ENCODE measurements at places on chromosomes 6 and 20.

DNA sequence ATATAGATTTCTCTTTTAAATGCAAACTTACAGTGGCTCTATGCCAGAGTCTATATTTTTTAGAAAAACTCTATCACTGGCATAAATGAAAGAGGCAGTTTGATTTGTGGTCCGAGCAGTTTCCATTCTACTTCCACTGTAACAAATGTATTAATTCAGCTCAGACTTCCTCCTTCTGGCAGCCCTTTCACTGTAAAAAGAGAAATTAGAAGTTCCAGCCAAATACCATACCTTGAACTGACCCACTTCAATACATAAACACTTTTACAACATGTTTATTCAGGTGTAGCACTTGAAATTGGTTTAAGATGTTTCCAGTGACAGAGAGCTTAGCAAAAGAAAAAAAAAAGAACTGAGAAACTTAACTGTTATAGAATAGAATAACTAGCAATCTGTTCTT is 99.3 kb downstream of the BMP5 start:
- DNase-seq, result no peak

DNA sequence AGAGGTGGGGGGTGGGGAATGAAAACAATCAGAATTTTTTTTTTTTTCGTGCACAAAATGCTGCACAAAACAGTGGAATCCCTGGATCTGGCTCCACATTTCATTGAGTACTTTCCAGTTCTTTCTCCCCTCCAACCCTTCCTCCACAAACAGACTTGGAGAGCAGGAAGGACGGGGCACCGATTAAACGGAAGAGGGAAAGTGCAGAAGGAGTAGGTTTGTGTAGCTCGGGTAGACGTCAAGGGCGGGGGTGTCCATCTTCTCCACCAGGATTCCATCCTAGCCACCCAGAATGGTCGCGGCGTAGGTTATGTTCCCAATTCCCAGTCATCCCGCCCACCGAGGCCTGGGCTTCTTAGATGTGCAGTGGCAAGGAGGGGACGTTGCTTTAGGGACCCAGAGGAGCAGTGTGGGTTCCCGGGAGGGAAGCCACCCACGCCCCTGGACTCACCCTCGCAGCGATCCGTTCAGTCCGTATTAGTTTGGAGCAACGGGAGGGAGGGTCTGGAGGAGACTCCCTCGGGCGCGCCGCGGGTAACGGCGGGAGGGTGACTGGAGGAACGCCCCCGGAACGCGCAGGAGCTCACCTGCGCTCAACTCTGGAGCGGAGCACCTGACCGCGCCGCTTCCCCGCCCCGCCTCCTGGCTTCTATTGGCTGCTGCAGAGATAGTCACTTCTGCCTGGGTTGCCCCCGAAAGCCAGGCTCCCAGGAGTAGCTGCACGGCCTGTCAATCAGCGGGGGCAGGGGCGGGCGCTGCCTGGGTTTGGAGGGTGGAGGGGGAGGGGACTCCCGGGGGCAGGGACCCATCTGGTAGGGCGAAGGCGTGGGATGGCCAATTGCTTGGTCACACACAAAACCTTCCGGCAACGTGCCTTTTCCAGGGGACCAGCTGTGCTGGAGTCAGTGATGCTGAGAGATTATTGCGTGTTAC is at the start of gene ENPP5:
TSS of gene ENPP5 (minus strand) at position 624 of the 933 bp plus-strand sequence. CDS start 2,718 bp downstream, outside the sequence.
- peak; percentile 80 for DNase-seq

GRCh38 chr20:17579369-17580039 is 9.6 kb downstream of the DSTN start:
- DNase-seq, result no peak

DNA sequence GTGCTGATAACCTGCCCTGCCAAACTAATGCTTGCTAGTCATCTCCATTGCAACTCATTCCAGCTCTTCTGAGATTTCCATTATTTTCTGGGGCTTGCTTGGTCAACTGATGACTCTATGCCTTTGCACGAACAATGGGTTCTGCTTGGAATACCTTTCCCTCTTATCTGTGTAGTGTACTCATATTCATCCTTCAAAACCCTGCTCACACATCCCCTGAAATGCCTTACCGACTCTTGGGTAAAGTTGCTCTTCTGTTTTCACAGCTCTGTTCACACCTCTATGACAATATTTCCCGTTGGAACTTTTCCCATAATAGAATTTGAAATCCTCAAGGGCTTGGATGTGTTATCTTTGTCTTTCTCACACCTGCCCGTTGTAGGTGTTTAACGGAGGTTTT is 331.0 kb upstream of the SOX4 start:
- DNase-seq, result no peak

DNA sequence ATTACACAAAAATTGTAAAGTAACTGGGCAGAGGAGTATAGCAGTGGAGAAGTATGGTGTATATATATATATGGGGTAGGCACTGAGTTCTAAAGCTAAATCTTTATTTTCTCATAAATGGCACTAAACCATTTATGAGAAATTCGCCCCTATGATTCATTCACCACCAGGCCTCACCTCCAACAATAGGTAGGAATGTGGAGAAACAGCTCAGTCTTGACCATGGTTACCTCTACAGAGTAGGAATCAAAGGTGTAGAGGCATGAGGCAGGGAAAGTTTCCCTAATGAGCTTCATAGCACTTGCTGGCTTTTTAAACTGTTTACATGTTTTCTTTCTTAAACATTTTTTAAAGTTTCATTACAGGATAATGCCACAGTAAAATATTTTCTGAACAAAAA is 36.9 kb upstream of the SUMO4 start:
- DNase-seq, result peak; percentile 6

DNA sequence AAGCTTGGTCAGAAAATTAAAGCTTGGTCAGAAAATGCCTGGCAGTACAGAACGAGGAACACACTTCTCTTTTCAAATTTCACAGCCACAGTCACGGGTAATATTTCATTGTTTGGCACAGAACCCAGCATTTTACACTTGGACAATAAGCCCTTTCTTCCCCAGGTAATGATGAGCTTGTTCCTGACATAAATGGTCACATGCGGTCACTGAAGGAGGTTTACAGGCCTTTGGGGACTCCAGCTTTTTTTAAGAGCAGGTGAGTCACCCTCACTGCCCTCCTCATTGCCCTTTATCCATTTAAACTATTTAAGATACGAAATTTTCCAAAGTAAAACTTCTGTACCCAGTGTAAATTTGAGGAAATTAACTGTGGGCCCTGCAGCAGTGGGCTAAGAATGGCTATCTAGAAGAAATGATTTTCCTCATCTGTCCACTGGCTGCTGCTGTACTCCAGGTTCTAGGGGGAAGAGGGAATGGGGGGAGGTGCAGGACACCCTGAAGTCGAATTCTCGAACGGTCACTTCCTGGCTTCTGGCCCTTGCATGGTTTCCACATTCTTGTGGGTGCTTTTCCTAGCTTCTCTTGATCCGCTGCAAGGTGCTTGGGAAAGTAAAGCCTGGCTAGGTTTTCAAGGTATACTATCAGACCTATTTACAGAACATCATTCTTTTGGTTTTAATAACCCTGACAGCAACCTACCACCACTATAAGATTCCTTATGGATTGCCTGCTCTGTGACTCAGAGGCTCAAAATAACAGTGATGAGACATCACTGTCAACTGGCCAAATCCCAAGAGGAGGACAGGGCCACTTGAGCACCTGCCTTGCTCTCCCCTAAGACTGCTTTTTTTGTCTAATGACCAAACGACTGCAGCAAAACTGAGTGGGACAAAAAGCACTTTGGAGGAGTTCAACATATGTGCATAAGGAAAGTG is 75.8 kb downstream of the PREP start:
- DNase-seq, result peak; percentile 19

GRCh38 chr20:48760403-48760983 is 67.3 kb downstream of the PREX1 start:
- DNase-seq, result no peak

DNA sequence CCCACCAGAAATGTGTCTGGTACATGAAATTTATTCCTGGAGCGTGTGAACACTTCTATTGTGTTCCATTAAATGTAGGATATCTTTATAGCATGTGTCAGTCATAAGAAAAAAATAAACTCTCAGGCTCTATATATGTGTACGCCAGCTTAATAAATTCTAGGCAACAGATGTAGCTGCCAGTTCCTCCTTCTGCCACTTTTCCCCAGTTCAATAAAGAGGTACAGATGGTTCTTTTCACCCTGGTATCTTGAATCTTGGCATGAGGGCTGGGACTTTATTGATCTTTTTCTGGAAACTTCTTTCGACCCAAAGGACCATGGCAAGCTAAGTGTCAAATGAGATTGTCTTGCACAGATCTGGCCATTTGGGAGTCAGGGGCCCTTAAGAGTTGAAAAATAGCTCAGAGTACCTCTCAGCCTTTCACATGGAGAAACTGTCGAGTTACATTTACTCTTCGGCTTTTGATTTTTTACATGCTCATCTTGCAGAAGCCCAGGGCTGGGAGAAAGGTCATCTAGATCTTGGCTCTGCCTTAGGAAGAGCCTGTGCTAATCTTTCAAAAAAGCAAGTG is 240.9 kb downstream of the DOK5 start:
- DNase-seq, result no peak

GRCh38 chr6:166389119-166389518 is 6.4 kb upstream of the MPC1 start:
- no peak for DNase-seq

GRCh38 chr6:136961848-136962247 is 39.7 kb downstream of the SLC35D3 start:
- no peak for DNase-seq

DNA sequence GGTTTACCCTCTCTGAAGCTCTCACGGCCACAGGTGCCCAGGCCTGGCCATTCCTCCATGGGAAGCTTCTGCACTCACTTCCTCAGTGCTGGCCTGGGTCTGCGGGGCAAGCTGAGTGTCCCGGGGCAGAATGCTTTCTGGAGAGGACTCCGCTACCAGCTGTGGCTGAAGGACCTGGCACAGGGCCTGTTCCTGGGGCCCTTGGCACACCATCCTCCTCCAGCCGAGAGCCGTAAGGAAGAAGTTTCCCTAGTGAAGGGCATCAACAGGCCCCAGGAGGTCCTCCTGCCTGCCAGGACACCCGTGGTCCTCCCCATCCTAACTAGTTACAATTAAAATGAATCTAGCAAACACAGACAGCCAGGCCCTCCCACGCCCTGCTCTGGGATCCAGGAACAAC is 14.0 kb upstream of the KCNK15 start:
- DNase-seq, result no peak

DNA sequence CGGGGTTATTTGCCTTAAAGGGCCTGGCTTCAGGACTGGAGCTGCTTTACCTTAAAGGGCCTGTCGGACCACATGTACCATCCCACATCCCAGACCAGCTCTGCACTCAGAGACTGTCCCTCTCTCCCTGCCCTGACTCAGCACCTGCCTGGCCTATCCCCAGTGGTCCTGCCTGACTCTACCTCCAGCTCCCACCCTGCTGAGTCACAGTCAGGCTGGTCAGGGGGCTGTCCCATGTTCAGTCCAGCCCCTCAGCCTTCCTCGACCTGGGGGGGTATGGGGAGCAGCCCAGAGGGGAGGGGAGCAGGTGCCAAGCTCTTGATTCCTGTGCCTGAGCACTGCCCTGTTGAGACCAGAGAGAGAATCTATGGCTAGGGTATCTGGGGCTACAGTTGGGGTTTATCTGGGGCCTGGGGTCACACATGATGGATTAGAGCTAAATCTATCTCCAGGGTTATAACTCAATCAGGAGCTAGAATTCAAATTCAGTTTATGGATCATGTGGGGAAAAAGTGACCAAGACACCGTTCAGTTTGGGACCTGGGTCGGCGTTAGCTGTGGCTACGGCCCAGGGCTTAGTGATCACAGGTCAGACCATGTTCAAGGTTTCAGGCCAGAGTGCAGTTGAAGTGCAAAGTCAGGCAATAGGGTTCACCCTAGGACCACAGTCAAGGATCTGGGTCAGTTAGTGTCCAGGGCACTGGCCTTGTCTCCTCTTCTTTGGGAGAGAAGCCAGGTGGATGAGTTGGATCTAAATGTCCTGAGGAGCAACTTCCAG is 9.4 kb upstream of the TRIB3 start:
- no peak for DNase-seq

- no peak for DNase-seq
Measured at GRCh38 chr6:96575359-96575758, 12.4 kb downstream of the FHL5 start.

DNA sequence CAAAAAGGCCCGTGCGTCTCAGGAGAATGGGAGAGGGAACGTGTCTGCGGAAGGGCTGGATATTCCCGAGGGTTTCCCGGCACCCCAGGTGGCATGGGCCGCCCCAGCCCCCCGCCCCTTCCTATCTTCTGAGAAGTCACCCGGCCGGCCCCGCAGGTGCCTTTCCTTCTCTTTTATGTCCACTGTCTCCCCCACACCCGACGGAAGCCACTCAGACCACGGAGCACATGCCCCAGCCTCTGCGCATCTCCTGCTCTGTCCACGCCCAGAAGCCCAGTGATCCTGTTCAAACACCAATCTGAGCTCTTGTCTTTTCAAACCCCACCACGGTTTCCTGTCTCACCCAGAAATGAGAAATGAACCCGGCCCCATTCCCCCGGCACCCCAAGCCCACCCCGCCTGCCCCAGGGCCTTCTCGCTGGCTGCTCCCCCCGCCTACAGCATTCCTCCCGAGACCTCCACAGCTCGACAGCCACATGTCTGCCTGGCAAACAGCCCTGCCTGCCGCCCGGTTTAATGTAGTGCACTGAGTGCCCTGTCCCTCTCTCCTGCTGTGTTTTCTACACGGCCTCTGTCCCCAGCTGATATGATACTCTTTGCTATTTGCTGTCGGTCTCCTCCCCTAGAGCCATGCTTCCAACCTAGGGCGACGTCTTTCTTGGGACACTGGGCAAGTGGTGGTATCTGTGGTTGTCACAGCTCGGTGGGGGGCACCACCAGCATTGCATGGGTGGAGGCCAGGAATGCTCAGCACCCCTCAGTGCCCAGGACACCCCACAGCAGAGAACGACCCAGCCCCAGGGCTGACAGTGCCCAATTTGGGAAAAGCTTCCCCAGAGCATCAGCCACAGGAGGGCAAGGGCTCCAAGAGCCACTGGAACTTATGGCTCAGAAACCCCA is 182.7 kb downstream of the TAF4 start:
- no peak for DNase-seq

DNA sequence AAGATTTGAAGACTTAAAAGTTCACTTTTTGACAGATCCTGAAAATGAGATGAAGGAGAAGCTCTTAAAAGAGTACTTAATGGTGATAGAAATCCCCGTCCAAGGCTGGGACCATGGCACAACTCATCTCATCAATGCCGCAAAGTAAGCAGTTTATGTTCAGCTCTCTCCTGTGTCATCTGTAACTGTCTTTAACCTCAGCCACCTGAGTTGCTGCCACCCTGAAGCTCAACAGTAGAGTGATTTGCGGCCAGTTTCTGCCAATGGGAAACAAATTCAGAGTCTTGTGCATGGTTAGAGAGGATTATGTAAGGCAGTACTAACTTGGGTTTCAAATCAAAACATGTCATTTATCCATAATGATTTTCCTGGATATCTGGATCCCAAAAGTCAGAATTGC is 10.1 kb downstream of the TNFAIP3 start:
- no peak for DNase-seq

DNA sequence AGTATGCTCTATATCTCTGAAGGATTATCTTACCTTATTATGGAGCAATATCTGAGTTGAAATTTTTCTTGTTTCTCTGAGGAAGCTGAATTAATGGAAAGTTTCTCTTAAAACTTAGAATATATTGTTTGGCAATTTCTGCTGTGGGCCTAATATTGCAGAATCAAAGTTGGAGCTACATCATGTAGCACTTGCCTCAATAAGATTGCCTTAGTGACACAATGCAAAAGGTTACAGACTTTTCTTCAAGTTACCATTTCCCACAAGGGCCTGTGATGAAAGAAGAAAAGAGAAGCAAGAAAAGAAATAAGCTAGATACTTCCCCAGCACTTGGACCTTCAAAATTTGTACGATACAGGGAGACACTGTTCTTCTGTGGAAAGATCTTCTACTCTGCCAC is 151.2 kb downstream of the SOBP start:
- DNase-seq, result no peak

- peak; percentile 13 for DNase-seq
Measured at GRCh38 chr6:170279977-170280688, 10.7 kb downstream of the DLL1 start.
